ENCODE measurements at places on chromosomes 3 and 15.

DNA sequence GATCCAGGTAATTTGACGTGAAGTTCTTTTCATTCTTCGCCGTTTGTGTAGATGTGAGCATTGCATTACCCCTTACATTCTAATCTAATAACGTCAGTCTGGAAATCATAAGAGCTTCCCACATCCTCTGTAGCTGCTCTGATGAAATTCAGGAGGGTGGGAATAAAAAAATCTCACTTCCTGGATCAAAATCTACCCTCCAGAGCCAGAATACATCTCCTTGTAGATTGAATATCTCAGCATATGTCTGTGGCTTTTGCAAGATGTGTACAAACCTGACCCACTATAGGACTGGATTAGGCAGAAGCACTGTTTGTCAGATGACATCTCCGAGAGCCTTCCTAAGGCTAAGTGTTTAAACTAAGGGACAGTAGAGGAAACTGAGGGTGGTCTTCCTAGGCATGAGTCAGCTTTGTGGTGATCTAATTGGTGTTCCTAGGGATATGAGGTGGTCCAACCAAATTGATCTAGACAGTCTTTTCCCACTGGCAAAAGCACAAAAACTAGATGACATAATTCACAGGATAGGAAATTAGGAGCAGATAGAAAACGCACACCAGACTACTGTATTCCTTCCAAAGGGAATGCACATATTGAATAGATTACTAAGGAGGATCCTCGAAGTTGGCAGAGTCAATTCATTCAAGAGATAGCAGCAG is 216.3 kb upstream of the LRTM1 start:
- DNase-seq = peak; percentile 16

- DNase-seq = no peak
Observed at GRCh38 chr3:76402926-76403325, 617.6 kb upstream of the ZNF717 start.

- DNase-seq = peak; percentile 46
Observed at GRCh38 chr15:59170295-59171066, 36.2 kb upstream of the LDHAL6B start.

- DNase-seq = no peak
Observed at GRCh38 chr3:146780251-146780650, 175.1 kb upstream of the PLSCR5 start.

DNA sequence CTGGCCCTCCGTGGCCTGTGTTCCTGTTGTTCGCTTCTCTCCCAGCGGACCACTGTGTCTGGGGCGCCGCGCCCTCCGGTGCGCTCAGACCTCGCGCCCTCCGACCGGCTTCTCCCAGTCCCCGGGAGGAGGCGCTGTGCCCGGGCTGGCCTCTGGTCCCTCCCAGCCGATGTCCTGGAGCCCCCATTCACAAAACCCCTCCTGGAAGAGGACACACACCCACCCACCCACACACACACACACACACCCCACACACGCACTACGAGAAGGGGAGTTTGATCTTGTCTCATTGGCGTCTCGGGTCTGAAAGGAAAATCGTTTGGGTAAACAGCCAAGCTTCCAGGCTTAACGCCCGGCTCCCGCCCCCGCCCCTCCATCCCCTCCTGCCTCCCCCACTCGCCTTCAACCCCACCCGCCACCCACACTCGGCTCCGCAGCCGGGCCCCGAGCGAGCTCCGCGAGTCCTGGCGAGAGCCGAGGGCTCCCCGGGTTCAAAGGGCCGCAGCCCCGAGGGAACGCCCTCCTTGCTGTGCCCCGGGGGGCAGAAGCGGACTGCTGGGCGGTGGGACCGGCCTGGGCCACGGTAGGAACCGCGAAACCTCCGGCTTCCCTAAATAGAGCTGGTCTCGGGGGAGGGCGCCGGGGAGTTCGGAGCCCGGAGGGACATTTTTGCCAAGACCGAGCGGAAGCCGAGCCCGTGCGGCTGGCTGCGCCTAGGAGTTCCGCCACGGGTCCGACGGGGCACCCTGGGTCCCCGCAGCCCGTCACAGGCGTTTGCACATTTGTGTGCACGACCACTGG is 23.6 kb downstream of the NR2F2 start:
- DNase-seq = peak; percentile 76

DNA sequence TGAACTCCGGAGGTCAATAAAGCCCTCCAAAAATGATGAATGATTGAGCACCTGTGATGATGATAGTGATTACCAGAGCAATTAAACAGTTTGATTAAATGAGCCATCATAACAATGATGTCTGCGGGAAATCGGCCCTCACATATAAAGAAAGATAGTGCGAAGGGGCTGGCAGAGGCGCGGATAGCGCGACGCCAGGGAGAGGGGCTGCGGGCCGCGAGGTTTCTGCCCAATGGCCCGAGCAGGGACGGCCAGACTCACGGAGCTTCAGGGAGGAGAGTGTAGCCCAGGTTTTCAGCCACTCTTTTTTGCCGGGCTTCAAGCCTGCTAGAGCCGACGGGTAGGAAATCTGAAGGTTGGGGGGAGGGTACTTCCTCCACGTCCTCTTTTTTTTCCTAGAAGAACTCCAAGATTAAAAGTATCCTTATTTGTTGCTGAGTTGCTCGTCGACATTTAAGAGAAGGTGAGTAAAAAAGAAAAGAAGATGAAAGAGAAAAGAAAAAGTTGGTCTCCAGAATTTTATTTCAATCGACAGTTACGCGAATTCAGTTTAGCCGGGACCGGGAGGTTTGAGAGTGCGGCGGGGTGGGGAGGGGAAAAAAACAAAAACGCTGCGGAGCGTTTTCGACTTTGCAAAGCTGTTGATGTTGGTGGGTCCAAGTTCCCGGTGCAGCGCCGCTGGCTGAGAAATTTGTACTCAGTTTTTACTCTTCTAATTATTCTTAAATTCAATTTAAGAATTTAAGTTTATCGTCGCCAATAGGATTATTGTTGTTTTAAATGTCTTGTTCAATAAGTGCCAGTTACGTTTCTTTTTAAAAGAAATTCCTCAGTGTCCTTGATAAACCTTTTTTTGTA is 2.2 kb upstream of the MEIS2 start:
- DNase-seq = peak; percentile 55

- DNase-seq = no peak
Observed at GRCh38 chr15:40080847-40081246, 27.8 kb downstream of the BMF start.

DNA sequence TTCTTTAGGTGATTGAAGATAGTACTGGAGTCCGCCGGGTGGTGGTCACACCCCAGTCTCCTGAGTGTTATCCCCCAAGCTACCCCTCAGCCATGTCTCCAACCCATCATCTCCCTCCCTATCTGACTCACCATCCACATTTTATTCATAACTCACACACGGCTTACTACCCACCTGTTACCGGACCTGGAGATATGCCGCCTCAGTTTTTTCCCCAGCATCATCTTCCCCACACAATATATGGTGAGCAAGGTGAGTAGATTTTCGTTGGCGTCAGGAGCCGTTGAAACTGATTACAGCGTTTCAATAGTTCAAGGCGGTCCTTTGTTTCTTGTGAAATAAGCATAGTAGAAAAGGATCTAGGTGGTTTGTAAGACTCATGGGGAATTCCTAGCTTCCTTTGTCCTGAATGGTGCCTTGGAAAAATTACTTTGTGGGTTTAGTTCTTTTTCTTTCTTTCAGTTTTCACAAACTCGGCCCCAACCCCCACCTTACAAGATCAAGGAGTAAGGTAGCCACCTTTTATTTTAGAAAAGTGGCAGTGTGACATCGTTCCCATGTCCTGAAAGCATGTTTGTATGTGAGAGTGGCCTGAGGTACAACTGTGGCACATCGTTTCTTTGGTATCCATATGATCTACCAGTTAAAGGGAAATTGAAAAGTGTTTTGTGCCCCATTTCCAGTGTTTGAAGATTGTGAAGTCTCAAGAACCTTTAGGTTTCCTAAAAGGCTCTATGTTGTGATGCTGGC is 200.6 kb downstream of the GHSR start:
- no peak for DNase-seq

DNA sequence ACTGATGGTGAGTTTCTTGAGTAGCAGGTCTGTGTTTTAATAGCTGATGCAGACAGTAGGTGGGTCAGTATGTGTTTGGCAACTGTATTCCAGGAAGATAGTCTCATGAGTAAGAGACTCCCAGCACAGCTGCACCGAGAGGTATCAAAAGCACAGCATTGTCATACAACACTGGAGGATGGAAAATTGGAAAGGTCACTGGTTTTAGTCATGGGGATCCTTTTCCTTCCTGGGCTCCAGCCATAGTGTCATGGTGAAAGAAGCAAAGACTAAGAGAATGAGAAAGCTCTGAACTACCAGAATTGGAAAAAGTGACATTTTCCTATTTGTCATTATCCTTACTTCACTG is 61.5 kb downstream of the P3H2 start:
- DNase-seq = peak; percentile 74

DNA sequence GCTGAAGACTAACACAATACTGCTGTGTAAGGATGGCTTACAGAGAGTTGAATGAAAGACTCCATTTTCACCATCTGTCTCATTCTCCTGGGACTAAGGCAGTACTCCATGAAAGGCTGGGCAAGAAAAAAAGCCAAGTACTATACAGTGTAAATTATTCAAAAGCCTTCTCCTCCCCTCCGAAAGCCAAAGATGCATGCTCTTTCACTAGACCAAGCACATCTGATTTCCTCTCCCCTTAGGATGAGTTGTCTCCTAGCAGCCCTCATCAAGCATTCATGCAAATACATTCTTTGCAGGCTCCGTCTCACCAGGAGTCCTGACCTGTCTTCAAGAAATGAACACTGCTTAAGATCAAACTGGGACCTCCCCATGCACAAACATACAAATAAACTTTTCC is 133.5 kb upstream of the THBS1 start:
- DNase-seq = no peak

GRCh38 chr3:61824553-61825135 is 263.3 kb downstream of the PTPRG start:
- no peak for DNase-seq

DNA sequence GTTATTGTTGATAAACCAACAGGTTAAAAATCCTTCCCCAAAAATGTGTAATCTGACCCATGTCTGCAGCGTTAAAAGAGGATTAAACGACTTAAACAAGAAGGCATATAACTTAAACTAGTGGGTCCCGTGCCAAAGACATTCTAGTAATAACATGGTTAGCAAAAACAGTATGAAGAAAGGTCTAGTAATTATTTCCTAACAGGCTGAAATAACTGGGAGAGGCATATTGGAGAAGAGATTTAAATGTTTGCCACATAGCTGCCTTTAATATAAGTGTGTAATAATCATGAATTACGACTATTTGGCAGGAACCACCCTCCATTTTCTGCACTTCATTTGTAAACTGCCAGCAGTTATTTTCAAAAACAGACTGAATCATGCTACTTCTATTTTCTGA is 67.7 kb upstream of the CSPG5 start:
- DNase-seq = no peak

- no peak for DNase-seq
Observed at GRCh38 chr3:120049881-120050539, 44.2 kb downstream of the GSK3B start.

GRCh38 chr15:58307313-58307961 is 124.4 kb upstream of the LIPC start:
- peak; percentile 45 for DNase-seq

DNA sequence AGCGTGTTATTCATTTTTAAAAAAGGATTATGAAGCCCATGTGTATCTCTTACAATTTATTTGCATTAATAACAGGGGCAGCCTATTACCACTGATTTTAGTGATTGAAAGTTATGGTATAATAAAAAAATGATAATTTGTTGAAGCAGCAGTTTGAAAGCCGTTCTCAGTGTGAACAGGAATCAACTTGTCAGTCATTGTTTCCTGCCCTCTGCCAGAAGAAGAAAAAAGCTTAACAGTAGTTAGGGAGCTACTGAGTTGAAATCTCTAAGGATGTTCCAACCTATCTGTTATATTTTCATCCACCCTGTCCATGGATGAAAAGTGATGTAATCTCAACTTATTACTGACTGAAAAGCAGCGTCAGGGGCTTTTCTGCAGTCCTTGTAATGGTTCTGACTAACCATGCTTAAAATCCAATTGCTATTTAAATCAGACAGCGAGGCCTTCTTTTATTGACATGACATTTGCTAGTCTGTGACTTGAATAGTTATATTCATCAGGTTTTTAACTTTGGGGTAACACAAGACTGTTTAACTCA is 486.7 kb downstream of the ROBO2 start:
- DNase-seq = no peak

DNA sequence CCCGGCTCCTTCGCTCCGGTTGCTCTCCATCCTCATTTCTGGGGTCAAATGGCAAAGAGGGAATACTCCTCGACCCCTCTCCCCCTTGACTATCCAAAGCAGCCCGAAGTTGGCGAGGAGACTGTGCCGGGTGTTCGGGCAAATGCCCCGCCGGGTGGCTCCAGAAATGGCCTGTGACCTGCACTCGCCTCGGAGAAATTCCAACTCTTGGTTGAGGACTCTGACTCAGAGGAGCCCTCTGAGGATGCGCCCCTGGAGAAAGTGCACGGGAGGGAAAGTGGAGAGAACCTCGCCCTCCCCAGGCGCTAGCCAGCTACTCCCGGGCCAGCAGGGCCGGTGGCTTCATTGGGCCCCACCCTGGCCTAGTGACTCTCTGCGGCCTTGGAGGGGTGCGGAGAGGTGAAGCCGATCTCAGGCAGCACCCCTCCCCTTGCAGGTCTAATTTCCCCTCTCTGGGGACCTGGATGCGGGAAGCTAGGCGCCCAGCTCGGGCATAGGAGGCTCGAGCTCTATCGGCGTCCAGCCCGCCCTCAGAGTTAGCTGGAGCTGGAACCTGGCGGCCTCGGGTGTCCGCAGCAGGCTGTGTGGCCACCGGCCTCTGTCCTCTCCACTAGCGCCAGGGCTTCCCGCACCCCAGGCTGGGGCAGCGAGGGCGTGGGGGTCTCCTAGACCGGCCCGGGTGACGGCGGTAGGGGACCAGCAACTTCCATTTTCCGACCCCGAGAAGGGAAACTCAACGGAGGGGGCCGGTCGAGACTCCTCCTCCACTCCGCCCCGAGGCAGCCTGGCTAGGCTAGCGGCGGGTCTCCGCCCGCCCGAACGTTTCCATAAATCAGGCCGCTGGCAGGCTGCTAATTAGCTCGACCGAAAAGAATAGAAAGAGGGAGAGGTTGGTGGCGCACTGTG is 29.4 kb downstream of the NR2F2 start:
- DNase-seq = peak; percentile 76

DNA sequence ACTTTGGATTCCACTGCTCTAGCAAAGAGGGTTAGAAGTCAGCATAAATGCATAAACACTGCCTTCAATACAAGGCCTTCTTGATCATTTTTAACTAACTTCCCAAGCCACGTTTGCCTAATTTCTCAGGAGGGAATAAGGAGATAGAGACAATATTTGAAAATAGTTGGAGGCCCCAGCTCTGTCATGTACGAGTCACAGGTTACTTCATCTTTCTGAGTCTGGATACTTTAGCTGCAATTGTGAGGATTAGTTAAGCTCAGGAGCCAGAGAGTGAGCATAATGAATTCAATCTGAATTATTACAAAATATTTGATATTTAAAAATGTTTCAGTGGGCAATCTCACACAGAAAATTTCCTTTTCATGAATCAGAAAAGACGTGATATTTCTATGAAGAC is 298.9 kb downstream of the SHOX2 start:
- no peak for DNase-seq

DNA sequence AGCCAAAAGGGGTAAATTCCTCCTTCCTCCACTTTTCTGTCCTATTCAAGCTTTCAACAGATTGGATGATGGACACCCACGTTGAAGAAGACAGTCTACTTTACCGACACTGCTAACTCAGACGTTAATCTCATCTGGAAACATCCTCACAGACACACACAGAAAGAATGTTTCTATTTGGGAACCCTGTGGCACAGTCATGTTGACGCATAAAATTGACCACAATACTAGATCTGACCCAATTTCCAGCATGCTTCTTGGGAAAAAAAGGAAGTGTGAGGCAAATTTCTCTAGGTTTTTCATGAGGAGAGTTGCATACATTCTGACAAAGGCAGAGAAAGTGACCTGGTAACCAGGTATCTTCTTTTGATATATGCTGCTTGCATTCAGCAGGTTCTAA is 594.1 kb downstream of the FGF12 start:
- DNase-seq = no peak
